ENCODE measurements at places on chromosomes 7 and 10.

- no peak for DNase-seq
Measured at GRCh38 chr10:3470191-3470590, 297.6 kb upstream of the PITRM1 start.

- no peak for DNase-seq
Measured at GRCh38 chr7:90768301-90768700, 172.2 kb downstream of the CDK14 start.

GRCh38 chr7:82631998-82632397, 188.4 kb upstream of the CACNA2D1 start:
- no peak for DNase-seq

DNA sequence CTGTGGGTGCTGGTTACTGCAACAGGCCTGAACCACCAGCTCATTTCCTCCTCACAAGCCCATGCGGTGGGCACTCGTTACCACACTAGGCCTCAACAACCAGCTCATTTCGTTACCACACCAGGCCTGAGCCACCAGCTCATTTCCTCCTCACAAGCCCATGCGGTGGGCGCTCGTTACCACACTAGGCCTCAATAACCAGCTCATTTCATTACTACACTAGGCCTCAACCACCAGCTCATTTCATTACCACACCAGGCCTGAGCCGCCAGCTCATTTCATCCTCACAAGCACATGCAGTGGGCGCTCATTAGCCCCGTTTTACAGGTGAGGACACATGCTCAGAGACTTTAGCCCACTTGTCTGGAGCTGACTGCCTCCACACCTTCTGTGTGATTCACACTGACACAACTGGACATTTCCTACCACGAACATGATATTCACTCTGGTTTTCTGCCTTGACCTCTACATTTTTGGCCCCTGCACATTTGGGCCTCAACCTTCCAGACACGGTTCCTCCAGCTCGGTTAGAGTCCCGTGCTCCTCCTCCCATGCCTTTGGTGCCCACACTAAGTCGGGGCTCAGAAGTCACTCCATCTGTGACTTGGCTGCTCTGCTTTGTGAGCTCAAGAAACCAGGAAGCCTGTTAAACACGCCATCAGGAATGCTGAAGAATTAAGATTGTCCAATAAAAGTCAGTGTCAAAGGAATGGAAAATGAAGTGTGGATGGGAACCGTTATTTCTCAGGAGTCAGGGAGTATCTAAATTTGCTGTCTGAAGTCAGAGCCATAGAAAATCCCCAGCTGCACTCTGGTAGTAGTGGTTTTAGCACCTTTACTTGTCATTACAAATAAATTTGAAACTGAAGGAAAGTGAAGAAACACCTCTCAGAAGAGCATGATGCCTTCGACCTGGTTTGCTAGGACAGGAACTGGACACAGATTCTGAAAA, 55.8 kb upstream of the LANCL2 start:
- DNase-seq = no peak

GRCh38 chr7:137687556-137688265, 159.1 kb downstream of the DGKI start:
- no peak for DNase-seq

DNA sequence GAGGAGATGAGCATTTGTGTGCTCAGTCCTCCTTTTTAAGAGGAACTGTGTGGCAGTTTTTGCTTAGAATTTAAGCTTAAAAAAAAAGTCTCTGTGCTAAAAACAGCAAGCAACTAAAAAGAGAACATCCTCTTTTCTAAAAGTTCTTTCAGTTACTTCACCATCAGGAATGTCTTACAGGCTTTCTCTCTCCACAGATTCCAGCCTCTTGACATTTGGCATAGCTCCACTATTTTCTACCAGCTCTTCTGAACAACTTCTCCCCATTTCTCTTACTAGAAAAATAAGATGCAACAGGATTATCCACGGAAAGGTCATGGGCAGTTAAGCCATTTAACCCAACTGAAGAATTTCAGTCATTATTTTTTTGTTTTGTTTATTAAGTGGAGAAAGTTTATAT, 13.2 kb downstream of the PCLO start:
- no peak for DNase-seq

- DNase-seq = peak; percentile 12
Measured at GRCh38 chr10:132961787-132962622, 19.6 kb upstream of the CFAP46 start.

- no peak for DNase-seq
Measured at GRCh38 chr7:135704074-135704473, 23.9 kb downstream of the SLC13A4 start.

GRCh38 chr10:86655173-86655540, 810 bp downstream of the OPN4 start:
- DNase-seq = no peak

DNA sequence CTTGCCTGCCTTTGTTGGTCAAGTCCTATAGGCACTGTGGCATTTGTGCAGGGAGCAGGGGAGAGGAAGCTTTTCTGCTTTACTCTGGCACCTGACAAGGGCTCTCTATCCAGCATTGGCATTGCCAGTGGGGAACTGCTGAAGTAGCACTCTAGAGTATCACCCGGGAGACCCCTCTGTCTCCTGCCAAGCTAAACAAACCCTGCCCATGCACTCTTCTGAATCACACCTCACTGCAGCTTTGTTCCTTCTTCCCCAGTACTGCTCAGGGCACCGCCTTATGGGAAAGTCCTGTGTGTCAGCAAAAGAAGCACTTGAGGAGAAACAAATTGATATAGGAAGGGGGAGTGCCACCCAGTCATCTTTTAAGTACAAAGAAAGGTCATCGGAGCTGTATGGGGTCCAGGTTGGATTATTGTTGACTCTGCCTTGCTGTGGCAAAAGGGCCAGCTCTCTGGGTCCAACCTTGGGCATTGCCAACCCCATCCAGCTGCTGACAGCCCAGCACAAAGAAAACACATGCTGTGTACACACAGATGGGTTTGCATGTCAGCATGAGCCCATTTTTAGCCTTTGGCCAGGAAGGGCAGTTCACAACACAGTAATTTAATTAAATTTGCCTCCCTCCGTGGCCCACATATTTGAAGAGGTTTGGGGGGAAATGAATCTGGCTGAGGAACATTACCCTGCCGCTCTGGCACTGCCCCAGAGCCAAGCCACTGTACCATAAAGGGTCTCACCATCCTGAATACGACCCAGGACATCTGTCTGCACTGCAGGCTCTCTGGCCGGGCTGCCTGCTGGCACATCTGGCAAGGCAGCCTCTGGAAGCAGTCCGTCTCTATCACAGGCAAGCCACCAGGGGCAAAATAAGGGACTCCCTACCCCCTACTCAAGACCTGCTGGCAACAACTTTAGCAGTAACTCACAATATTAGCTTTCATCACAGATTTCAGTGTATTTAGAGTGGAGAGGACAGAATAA, 13.1 kb downstream of the LRRC4 start:
- no peak for DNase-seq

DNA sequence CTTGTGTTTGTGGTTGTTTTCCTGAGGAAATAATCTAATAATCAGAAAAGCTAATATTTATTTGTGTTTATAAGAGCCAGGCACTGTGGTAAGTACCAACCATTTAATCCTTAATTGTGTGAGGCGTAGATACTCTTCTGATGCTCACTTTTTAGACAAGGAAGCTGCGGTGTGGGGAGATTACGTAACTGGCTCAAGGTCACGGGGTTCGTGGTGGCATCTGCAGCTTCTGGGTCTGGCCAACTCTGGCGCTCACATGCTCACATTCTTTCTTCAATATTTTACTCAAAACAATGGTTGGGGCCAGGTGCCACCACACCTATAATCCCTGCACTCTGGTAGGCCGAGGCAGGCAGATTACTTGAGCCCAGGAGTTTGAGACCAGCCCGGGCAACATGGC, 77.6 kb downstream of the RALA start:
- no peak for DNase-seq

DNA sequence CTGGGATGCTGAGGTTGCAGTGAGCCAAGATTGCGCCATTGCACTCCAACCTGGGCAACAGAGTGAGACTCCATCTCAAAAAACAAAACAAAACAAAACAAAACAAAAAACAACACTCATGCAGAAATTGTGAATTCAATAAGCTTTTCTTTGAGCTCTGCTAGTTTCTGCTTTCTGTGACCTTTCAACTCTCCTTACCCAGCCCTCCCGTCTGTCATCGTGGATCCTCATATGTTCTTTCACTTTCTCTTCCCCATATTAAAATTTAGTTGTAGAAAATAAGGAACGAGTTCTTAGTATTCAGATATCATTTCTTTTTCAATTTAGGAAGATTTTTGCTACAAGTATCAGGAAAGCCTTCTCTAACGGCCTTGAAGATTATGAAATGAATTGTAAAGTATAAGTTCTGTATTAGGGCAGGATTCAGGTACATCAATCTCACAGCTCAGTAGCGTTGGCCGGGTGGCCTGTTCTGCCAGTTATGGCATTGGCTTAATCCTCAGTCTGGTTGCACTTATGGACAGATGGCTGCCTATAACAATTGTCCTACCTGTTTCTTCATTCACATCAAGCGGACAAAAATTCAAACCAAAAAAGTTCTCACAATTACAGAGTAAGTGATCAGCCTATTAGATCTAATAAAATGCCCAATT, 1167.0 kb downstream of the SORCS3 start:
- no peak for DNase-seq

DNA sequence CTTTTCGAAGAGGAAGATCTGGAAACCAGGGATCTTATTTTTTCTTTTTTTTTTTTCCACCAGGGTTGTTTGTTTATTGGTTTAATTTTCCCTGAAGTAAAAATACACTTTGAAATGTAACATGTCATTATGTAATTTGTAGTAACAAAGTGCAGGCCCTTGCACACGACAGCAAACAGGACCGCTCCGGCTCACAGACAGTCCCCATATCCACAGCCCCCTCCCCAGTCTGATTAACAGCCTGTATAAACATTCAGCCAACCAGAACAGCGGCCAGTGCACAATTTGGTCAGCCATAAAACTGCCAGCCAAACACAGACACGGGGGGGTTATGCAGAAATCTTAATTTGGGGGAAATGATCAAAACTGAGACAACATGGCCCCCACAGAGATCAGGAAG, 431.6 kb upstream of the NPVF start:
- DNase-seq = no peak

DNA sequence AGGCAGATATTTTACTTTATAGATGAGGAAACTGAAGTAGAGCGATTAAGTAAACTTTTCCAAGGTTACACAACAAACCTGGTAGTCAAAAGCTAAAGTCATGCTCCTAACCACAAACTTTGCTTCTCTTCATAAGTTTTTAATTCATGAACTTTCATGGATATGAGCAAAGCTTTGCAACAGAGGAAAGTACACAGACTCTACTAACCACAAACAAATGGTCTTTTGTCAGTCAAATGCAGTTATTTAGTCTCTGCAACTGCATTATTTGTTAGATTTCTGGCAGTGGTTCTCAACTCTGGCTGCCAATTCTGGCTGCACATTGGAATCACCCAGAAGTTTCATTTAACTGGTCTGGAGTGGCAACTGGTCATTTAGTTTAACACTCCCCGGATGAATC, 140.6 kb upstream of the TMEM168 start:
- DNase-seq = peak; percentile 7

DNA sequence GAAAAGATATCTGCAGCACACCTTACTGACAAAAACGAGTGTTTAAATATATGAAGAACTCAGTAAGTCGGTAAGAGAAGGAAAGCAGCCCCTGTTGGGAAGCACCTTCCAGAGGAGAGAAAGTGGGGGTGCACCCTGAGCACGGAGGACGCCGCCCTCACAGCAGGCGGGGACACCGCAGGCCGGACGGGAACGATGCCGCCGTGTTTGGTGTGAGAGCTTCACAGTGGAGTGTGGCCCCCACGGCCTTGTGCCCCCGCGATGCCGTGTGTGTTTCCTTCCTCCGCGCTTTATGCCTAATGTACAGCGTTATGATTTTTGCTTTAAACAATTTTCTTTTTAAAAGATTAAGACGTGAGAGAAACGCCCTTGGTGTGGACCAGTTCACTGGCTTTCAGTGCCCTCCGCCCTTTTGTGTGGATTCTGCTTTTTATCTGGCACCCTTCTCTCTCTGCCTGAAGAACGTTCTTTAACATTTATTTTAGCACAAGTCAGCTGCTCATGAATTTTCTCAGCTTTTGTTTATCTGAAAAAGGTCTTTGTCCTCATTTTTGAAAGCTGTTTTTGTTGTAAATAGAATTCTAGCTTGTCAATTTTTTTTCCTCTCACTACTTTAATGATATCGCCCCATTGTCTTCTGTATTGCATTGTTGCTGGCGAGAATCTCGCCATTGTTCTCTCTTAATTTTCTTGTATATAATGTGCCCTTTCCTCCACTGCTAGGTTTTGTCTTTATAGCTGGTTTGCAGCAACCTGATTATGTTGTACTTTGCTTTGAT, 110.7 kb downstream of the INPP5A start:
- DNase-seq = peak; percentile 41

- DNase-seq = no peak
Measured at GRCh38 chr7:7808156-7808555, 89.7 kb upstream of the RPA3 start.

GRCh38 chr7:139131601-139132041, 22.1 kb upstream of the ZC3HAV1 start:
- DNase-seq = no peak

GRCh38 chr7:20249376-20249775, 32.2 kb upstream of the MACC1 start:
- DNase-seq = no peak

GRCh38 chr7:115319541-115319940, 397.6 kb downstream of the MDFIC start:
- DNase-seq = no peak

- DNase-seq = peak; percentile 77
Measured at GRCh38 chr10:102114861-102115618, 5.1 kb downstream of the LDB1 start.

GRCh38 chr10:71209731-71210541, 2.4 kb upstream of the UNC5B start:
- no peak for DNase-seq

GRCh38 chr10:89644691-89644966, 413 bp downstream of the PANK1 start:
- peak; percentile 71 for DNase-seq

- no peak for DNase-seq
Measured at GRCh38 chr10:62726142-62726541, 78.4 kb upstream of the ADO start.

DNA sequence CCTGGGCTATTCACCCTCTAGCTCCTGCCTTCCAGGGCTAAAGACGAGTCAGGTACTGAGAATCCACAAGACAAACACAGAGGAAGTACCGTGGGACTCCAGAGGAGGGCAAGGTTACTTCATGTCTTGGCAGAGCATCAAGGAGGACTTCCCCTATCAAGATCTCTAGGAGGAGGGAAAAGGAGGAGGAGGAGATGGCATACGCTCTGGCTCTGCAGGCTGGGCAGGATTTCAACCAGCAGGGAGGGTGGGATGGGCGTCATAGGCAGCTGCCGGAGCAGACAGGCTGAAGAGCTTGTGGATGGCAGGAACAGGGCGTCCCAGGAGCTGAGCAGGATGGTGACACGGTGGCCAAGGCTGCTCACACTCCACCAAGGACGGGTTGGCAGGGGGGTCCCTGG, 21.3 kb downstream of the MDH2 start:
- DNase-seq = peak; percentile 12

All from anterior cingulate cortex (tissue), 58 donors.